ENCODE measurements at places on chromosomes 1 and 21.
A peak's percentile ranks its signal among the peaks of the same experiment; 100 is the strongest.

DNA sequence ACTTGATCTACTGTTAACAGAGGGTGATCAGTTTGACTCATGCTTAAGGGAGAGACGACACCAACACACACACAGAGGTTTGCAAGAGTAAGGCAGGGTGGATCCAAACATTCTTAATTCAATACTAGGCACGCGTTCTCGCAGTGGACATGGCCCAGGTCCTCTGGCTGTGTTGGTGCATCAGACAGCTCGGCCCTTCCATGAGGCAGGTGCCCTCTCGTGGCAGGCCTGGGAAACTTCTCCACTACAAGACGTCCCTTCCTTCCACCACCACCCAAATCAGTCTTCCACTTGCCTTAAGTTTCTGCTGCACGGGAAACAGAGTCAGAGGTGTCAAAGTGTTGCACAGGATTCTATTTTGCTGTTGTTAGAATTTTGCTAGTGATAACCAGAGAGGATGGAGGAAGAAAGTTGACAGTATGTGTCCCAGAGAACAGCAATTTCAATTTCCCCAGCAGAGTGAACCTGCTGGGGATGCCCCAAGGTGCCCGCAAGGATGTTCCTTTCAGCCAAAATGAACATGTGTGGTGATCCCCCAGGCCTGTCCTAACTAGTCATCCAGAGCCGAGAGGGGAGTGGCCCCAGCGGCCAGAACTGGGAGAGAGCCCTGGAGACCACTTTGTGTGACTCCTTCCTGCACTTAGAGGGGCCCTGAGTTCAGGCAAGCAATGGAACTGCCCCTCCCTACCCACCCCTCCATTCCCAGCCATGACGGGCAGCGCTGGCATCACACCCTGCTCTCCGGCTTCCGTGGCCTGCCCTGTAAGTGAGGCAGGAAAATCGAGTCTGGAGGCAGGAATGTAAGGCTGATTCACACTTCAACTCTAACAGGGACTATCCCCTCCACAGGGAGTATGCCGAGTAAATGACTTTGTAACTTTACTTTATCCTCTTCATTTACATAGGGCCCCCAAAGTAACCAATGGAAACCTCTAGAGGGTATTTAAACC is 34.8 kb downstream of the MX1 start:
- peak; percentile 58 for DNase-seq

DNA sequence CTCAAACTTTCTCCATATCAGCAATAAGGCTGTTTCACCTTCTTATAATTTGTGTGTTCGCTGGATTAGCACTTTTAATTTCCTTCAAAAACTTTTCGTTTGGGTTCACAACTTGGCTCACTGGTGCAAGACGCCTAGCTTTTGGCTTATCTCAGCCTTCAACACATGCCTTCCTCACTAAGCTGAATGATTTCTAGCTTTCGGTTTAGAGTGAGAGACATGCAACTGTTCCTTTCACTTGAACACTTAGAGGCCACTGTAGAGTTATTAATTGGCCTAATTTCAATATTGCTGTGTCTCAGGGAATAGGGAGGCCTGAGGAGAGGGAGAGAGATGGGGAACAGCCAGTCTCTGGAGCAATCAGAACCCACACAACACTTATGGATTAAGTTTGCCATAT is 41.2 kb upstream of the IFNLR1 start:
- DNase-seq: no peak

GRCh38 chr1:11158720-11159321 is 30.3 kb upstream of the ANGPTL7 start:
- DNase-seq: no peak

- no peak for DNase-seq
Observed at GRCh38 chr1:229984992-229985612, 81.9 kb upstream of the GALNT2 start.

DNA sequence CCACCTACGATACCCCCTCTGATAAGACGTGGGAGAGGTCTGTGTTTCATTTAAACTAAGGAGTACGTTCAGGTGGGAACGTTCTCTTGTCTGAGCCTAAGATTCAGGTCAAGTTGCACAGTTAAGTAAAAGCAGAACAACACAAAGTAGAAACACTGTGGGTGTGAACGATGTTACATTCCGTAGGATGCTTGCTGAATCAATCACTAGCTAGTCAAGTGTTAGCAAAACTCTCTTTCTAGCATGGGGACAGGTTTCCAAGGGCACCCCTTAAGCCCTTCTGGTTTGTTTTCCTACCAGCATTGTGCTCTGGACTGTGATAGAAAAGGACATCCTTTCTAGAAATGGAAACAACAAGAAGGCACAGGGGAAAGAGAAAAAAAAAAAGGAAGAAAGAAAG is 13.3 kb downstream of the C1orf162 start:
- DNase-seq: no peak

DNA sequence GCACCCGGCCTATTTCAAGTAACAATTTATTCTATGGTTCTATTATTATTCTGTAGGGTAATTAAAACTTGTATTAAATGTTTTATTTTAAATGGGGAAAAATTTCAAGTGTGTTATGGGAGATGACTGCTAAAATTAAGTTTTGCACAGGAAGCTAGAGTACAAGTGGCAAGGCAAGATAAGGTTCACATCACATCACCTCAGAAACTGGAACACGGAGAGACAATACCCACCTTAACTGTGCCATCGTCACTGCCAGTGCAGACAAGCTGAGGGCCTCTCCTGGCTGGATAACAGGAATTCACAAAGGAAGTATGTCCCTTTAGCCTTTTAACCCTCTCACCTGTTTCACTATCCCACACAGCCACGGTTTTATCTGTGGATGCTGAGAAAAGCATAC is 7.6 kb downstream of the SNRNP40 start:
- no peak for DNase-seq

DNA sequence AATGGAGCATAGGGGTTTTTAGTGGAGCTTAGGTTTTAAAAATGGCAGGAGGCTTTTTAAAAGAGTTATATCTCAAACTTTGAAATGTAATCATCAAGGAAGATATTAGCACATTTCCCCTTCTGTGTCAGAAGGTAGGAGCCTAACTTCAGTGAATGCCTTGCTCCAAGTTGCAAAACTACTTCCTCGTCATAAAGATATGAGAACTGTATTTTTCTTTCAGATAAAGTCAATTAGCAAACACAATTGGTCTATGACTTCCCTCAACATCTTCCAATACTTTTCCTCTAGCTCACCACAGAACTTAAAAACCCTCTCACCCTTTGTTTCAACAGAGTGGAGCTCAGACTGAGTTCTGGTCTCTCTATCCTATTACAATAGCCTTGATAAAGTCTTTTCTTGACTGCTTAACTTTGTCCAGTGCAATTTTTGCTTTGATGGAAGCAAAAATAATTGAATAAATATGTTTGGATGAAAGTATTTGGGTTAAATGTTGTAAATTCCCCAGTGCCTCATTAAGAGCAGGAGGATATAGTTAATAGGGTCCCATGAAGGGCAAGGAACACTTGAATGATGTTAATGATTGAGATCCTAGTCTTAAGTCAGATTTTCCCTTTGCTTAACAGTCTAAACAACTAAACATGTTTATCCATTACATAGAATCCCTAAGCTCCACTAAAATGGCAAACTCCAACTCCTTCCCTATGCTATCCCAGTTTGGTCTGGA is 58.9 kb downstream of the TNFSF18 start:
- DNase-seq: no peak

GRCh38 chr21:44729336-44730027 is 18.1 kb upstream of the TSPEAR start:
- no peak for DNase-seq

GRCh38 chr1:81760477-81761097 is 40.1 kb upstream of the ADGRL2 start:
- no peak for DNase-seq

- no peak for DNase-seq
Observed at GRCh38 chr1:46937270-46937669, 4.0 kb downstream of the CYP4A11 start.

DNA sequence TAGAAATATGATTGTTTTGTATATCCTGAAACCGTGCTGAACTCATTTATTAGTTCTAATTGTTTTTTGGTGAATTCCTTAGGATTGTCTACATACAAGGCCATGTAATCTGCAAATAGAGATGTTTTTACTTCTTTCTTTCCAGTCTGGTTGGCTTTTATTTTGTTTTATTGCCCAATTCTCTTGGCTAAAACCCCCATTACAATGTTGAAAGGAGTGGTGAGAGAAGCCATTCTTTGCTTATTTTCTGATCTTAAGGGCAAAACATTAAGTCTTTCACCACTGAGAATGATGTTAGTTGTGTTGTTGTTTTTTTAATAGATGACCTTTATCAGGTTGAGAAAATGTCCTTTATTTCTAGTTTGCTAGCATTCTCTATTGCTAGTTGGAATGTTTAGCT is 157.3 kb downstream of the NTMT2 start:
- DNase-seq: no peak

- DNase-seq: no peak
Observed at GRCh38 chr1:243623841-243624240, 226.2 kb downstream of the AKT3 start.

- no peak for DNase-seq
Observed at GRCh38 chr1:51733793-51734522, 117.1 kb downstream of the OSBPL9 start.

DNA sequence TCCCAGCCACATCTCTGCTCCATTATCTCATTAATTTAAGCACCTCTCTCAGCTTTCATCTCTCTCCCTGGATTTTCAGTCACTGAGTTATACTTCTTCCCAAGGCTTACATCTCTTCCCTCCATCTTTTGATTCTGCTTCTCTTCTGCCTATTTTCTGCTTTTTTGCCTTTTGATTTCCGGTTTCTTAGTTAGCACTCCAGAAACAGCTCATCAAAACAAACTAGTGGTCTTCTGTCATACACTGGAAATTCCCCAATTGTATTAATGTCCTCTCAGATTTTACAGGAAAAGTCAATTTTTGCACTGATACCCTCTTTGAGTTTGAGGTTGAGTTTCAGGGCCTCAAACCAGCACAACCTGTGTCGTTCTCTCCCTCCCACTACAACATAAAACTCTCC is 1.5 kb downstream of the LCE3E start:
- no peak for DNase-seq

DNA sequence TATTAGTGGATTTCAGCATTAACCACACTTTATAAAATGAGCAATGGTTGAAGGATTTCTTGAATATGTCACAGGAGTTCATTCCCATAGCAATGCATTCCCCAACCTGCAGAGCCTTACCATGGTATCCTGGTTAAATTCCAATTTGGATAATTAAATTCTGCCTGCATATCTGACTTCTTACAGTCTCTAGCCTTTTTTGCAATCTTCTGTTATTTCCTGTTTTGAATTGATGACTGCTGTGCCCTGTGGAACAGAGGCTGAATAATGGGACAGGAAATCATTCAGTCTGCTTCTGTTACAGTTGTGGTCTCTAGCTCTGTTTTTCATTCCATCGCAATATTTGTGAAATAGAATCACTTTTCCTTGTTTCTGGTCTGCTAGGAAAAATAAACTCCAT is 1823.9 kb downstream of the PLA2G4A start:
- DNase-seq: no peak

GRCh38 chr21:37483776-37484175 is 117.2 kb downstream of the DYRK1A start:
- no peak for DNase-seq

- no peak for DNase-seq
Observed at GRCh38 chr1:167076136-167076710, 14.0 kb downstream of the GPA33 start.

GRCh38 chr1:4584449-4584848 is 70.0 kb upstream of the AJAP1 start:
- no peak for DNase-seq

GRCh38 chr1:215007880-215008279 is 74.7 kb upstream of the KCNK2 start:
- DNase-seq: no peak

DNA sequence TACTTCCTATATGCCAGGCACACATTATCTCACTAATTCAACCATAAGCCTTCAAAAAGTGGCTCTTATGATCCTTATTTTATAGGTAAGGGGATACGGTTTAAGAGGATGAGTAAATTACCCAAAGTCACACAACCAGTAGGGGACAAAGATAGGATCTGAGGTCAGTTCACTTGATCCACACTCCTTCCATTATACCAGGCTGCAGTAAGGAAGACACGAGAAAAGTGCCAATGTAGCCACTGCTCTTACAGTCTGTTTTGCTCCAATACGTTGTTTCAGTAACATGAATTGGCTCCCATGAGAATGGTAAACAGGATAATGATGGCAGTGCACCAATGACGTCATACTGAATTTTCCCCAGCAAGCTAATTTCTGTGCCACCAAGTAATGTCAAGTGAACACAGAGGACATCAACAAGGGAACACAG is 15.4 kb upstream of the GUCA2A start:
- DNase-seq: no peak

DNA sequence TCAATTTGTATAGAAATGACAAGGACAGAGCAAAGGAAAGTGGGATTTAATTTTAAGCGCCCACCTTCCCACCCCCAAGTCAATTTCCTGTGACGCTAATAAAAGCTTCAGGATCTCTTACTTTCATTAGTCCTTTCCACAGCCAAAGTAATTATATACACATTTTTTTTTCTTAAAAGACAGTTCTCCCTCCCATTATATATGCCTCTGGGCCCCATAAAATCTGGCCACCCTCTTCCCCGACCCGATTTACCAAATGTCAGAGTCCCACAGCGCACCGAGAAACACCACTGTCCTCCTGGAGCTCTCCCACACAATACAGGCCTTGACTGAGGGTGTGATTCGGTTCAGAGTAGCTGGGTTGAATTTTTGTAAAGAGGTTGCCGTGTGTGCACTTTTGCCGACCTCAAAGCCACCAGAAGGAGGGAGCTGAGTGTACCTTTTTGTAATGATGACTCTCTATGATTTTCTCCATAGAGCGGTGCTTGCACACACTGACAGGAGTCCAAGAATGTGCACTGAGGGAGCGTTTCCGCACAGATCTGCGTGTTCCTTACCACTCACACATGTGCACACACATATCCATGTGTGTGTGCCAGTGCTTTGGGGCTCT is 26.2 kb upstream of the IL10 start:
- DNase-seq: no peak

- DNase-seq: no peak
Observed at GRCh38 chr1:98963064-98963758, 41.5 kb downstream of the PLPPR5 start.

DNA sequence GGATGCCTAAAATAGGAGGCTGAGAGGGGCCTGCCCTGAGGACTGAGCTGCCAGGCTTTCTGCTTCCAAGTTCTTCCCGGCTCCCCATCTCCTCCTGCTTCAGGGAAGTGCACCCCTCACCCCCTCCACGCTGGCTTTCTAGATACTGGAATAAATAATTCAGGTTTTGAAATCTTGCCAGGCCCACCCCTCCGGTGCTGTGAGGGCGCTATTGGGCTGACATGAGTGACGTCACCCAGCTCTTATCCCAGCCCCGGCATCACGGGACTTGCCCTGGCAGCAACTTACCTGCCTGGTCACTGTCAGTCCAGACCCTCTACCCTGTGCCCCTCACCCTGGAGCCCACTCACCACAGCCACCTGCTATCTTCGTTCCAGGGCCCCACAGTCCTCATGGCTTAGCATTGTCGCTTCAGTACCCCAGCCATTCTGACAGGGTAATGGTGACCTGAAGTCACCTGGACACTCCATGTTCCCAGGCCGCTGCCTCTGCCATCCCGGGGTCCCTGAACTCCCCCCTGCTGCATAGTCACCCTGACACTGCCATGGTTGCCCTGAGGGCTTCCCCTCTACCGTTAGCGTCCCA is 819 bp upstream of the GPR3 start:
- DNase-seq: no peak

All from GM18507 (cell line).